Stimulated activated CD4-positive, alpha-beta T cell treated with anti-CD3 and anti-CD28 coated beads, Interleukin-1b, Interleukin-23, amount 100 ng/mL, for 1 hour (primary cell): ENCODE measurements at places on chromosomes 2 and 18.

- DNase-seq = no peak
Measured at GRCh38 chr18:76459687-76460350, 35.2 kb downstream of the ZNF516 start.

DNA sequence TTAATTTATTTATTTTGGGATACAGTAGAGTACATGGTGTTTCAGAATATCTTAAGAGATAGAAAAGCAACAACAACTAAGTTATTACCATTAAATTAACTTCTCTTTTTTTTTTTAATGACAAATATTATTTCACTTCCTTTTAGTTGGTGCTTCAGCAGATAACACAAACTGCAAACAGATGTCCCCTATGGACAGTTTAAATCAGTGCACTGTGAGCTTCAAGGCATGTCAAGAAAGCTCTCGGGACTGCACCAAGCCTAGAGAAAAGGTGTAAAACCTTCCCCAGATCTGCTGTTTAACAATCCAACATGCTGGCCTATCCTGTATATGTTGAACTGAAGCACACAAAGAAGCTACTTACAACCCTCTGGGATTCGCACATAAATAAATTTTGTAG is 122.7 kb downstream of the TCF4 start:
- DNase-seq = no peak

DNA sequence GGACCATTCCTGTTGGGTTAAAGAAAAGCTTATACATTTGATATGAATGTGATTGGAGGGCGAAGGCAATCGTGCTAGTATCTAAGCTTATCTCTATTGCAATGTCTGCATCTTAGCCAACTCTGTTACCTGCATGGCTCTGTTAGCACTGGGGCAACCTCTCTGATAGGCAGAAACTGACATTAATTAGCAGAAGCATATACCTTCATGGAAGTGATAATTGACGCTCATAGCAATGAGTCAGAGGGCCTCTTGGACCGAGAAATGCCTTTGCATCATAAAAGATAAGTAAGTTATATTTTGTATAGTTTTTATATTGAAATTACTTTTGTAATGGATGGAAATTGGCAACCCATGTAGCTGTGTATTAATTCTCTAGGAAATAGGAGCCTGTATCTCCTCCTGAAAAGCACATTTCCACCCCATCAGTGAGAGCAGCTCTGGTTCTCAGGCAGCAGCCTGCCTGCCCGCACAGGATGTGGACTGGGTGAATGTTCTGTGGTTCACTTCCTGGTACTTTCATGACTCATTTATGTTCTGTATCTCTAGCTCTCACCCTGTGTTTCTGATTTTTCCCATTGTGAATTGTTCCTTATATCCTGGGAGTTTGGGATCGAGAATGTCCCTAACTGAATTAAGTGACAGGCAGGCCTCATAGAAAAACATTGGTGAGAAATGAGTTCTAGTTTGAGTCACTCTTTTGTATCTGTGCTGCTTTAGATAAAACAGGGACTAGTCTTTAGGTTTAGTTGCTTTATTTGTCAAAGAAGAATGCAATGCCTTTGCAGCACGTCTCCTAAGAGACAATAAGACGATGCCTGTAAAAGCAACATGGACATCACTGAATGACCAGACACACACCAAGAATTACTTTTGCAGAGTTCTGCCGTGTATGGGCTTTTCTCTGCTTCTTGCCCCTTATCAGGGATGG is 344.9 kb downstream of the DCDC2C start:
- no peak for DNase-seq

GRCh38 chr18:32899819-32900218 is 127.0 kb upstream of the KLHL14 start:
- no peak for DNase-seq

- no peak for DNase-seq
Measured at GRCh38 chr2:1715184-1716013, 28.9 kb downstream of the PXDN start.

- no peak for DNase-seq
Measured at GRCh38 chr2:225076125-225076524, 33.9 kb upstream of the DOCK10 start.

- DNase-seq = no peak
Measured at GRCh38 chr2:61620244-61621159, 82.3 kb upstream of the XPO1 start.
